GM19239 (cell line): ENCODE measurements at places on chromosomes 12 and 14.
A peak's percentile ranks its signal among the peaks of the same experiment; 100 is the strongest.

DNA sequence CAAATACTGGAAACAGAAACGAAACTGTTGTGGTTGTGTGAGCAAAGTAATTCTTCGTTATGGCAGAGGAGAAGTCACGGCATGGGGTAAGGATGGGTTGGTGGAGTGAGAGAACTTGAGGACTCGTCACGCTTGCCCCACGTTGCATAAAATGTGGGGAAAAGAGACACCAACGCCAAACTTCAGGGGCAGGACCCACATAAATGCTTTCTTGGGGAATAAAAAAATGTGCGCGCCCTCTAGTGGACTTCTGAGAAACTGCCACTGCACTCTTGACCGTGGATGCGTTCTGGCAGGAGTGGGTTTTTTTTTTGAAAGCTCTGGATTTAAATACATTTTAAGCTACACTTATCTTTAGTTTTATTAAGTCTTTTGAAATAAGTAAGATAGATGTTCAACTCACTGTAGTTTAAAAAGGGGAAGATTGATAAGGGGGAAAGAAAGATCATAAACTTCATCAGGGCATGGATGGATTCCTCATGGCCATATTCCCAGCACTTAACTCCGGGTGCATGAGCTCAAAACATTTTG lies 4.1 kb upstream of the IGF1 start:
- DNase-seq, result peak; percentile 19

GRCh38 chr14:98138666-98139065 lies 1133.3 kb downstream of the BCL11B start:
- DNase-seq, result peak; percentile 4

- no peak for DNase-seq
These were observed 39.6 kb downstream of the GPATCH2L start for GRCh38 chr14:76191297-76191696.

DNA sequence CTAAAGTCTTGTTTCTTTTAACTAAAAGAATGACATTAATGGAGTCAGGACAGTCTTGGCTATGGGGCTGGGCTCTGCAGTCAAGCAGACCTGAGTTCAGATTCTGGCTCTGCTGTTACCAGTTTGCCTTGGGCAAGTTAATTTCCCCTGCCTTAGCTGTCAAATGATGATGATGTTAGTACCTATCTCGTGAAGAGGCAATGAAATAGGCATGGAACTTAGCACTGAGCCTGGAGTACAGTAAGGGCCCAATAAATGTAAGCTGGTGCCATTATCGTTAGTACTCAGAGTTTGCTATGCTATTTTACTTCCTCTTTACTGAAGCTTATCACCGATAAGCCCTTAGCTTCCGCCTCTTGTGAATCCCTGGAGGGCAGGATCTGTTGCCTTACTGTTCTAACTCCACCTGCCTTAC lies 8.5 kb downstream of the FBXW8 start:
- DNase-seq, result no peak

GRCh38 chr14:97213720-97214119 lies 416.5 kb downstream of the VRK1 start:
- no peak for DNase-seq

DNA sequence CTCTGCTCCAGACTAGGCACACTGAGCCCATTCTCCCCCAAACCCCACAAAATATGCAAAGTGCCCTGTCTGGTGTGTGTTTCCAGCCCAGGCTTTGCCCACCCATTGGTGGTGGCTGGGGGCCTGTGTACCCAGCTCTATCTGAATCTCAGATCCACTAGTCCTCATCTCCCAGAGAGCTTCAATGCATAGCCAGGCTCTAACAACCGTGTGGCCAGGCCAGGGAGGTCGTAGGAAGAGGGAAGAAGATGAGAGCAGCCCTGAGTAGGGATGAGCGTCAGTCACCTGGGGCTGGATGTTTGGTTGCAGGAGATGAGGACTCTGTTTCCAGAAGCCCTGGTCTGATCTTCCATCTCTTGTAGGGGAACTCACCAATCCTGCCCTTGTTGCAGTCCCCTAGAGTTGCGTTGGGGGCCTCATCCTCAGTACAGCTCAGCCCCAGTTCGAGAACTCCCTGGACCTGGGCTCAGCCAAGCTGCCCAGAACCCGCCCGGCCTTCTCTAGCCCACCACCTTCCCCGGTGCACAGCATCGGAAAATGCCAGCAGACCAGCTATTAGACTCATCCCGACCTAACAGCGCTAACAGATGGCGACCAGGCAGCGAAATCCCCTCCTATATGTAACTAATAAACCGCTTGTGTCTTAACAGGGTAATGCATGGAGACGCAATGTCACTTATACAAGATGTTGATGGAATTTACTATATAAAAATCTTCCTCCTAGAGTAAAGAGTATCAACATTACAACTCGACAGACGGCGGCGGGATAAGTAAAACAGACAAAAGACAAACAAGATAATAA lies 3.2 kb upstream of the LHX5 start:
- DNase-seq, result no peak

- DNase-seq, result no peak
These were observed 207.3 kb downstream of the LRIG3 start for GRCh38 chr12:58712976-58713375.

DNA sequence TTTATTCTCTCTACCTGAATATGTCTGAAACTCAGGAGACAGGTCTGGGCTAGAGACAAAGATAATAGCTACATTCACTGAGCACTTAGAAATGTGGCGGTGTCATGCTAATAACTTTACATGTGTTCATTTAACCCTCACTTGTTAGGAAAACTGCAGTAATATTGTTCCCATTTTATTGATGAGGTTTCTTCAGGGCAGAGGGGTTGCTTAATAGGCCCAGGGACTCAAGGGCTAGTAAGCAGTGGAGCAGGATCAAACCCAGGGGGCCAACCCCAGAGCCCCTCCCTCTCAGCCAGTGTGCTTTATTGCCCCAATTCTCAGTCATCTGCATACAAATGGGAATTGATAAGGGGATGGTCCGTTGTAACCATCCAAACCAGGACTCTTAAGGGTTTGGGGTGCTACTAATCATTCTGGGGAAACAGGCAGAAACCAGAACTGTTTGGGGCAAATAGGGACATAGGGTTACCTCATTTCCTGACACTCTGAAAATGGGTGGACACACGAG lies 142.8 kb upstream of the AMIGO2 start:
- no peak for DNase-seq

DNA sequence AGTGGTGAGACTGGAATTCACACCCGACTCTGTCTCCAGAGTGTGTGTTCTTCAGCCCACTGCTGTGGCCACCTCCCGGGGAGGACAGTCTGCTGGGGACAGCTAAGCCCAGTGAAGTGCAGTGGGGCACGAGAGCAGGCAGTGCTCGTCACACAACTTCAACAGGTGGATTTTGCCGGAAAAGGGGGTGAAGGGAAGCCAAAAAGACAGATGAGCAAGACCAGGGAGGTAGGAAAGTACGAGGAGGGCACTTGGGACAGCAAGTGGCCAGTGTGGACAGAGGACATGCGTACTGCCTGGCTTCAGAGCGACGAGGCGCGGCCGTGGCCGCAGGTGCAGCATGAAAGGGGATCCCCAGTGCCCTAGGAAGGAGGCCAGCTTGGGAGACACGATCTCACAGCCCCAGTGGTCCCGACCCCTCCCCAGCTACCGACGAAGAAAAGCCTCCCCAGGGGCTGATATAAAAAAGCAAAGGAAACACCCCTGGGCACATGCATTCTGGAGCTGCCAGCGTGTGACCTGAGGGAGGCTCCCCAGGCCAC lies 96.1 kb downstream of the FBXL14 start:
- DNase-seq, result no peak

DNA sequence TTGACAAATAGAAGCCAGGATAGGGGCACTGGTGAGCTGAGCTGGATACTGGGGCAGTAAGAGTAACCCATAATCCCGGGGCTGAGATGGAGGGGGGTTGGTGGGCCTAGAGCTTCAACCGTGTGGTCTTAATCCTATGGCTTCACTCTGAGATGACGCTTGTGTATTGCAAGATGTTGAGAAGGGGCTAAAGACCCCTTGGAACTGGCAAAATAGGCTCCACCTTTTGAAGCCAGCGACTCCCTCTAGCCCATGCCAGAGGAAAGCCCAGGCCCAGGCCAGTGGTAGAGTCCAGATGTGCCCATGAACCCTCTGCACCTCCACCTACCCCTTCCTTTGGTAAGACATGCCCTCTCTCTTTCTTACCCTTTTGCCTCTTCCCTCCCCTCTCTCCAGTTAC lies 4.6 kb downstream of the HOXC12 start:
- no peak for DNase-seq

DNA sequence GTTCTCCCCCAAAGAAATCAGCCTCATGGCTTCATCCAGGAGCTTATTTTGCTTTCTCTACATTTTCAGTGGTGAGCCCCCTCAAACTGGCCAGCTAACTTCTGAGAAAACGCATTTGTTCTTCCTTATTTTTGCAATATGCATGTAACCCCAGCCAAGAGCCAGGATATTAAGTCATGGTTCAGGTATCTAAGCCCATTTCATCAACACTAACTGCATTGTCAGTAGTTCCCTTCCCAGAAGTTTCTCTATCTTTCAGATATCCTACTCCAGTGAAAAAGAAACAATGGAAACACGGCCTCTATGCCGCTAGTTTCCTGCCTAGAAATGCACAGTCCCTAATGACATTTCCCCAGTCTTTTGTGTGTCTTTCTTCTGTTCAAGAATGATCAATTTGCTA lies 102.8 kb upstream of the RASSF8 start:
- DNase-seq, result no peak

- DNase-seq, result no peak
These were observed 105.8 kb downstream of the BMP4 start for GRCh38 chr14:53850714-53851296.

- DNase-seq, result no peak
These were observed 7.1 kb downstream of the ABCC9 start for GRCh38 chr12:21934173-21934572.

DNA sequence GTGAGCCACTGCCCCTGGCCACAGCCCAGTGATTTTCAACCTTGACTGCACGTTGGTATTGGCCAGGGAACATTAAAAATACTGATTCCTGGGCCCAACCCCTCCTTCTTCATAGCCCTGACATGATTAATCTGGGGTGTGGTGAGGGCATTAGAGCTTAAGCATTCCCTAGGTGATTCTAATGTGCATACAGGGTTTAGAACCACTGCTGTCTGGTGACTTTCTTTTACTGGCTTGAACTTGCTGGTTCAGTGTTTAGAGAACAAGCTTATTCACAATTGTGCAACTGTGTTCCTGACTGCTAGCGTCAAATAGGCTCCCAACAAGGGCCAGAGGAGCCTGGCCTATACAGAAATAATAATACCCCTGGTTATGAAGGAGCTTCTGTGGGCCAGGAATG lies 488.8 kb upstream of the CCDC196 start:
- no peak for DNase-seq

DNA sequence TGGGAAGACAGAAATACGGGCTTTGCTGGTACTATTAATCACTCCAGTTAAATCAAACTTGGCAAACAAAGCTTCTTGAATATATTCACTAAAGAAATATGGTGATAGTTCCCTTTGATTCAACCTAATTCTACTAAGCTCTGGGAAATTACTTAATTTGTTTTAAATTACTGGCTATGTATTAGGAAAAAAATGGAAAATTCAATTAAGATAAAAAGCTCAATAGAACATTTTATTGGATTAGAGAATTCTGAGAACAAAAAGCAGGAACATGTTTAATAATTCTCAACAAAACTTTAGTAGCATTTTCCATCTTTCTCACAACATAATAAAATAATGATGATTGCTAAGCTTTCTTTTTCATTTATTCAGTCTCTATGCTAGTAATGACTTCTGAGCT lies 30.2 kb downstream of the BDKRB1 start:
- no peak for DNase-seq
